Brain (organoid and tissue), 16 donors: ENCODE measurements at places on chromosomes 7 and 10.

- DNase-seq, result no peak
Observed at GRCh38 chr10:86689146-86689545, 20.8 kb downstream of the LDB3 start.

- DNase-seq, result no peak
Observed at GRCh38 chr10:18399158-18399557, 252.2 kb downstream of the NSUN6 start.

DNA sequence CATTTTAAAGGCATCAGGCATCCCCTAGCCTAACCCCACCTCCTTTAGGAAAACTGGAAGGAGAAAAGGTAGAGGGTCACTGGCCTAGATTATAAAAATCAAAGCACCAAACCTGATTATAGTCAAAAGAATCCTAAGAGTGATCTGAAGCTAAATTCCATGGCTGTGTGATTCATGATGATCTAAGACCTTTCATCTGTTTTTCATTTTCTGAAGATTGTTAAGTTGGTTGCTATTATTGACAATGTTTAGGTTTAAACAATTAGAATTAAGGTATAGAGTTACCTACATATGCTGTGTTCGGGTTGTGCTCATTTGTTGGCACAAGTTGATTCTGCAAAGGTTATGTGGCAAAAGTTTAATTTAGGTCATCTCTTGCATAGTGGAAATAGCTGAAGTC, 148.7 kb downstream of the BICC1 start:
- no peak for DNase-seq

- DNase-seq, result no peak
Observed at GRCh38 chr10:105070249-105070648, 429.2 kb downstream of the SORCS3 start.

DNA sequence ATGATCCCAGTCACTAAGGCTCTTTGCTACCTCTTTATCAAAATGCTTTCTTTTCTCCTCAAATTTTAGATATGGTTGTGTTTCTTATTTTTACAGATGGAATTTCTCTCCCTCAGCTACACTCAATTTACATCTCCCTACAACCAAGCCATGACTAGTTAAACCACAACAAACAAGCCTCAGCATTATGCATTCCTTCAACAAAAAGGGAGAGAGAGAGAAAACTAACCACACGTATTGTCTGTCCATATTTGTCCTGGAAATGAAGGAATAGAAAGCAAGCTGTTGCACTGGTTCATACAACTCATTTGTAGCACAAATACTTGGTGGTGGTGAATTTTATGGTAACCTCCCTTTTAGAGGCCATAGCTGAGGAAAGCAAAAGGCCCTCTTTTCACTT, 286.4 kb downstream of the AHR start:
- DNase-seq, result no peak

DNA sequence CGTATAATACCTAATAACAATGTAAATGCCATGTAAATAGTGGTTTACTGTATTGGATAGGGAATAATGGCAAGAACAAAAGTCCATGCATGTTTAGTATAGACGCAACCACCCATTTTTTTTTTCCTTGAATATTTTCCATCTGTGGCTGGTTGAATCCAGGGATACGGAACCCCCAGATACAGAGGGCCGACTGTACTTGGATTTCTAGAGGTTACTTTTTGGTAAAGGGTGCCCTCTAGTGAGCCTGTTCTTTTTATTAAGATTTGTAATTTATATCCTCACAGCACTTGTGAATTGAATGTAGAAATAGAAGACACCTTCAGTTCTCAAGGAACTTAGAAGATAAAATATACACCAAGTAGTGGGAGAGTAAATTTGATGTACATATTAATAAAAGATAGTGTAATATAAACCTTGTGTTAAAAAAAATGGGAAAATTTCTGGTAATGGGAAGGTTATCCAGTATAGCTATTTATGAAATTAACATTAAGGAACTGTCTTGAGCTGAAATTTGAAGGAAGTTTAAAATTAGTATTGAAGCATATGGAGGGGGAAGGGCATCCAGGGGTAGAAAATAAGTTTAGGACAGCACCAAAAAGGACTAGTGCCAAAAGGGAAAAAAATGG, 32.0 kb downstream of the EXOC6 start:
- peak; percentile 32 for DNase-seq

- DNase-seq, result no peak
Observed at GRCh38 chr10:47418966-47419365, 34.9 kb upstream of the ZNF488 start.
